ENCODE measurements at places on chromosomes 3 and 15.
A peak's percentile ranks its signal among the peaks of the same experiment; 100 is the strongest.

DNA sequence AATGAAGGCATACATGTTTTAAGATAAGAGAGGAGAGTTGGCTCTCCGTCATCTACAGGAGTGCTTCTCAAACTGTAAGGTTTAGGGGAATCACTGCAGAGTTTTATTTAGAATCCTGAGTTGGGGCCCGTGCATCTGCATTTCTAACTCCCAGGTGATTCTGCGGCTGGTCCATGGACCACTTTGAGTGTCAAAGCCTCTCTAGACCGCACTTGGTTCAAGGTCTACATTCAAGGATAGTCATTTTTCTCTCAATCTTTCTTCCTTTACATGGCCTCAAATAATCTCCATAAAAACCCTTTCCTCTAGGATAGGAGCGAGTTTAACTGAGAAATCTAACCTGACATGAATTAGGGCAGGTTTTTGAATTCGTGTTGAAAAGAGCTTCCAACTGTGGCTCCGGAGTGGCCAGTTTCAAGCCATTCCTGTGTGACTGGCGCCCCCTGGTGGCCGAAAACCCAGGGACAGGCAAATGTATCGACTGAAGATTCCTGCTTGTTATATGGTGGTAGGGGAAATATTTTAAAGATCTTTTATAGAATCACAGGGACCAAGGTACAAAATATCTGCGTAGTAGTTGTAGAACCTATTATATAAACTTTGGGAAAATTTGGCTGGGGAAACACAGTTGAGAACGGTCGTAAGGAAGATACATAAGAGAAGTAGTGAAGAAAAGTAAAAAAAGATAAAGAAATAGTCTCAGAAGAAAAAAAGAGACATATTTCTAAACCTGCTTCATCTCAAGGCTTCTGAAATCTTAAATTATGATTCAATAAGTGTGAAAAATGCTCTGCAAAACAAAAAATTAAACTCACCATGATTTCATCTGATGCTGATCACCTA, 11.9 kb downstream of the GABRR3 start:
- DNase-seq = peak; percentile 96

DNA sequence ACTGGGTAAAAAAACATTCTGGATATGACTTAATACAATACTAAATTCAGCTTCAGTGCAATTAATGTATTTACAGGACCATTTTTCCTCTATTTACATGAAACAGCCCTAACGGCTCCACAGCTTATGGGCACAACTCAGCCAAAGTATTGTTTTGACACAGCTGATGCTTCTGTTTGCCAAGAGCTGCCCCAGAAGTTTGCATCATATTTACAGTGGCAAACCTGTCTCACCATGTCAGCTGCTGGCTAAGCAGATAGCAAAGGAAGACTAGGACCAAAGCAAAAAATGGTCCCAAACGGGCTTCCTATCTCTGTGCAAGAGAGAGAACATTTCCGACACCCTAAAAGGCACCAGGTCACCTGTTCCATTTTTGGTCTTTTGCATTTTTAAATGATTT, 94.5 kb downstream of the ADAMTS9 start:
- no peak for DNase-seq

- no peak for DNase-seq
Measured at GRCh38 chr3:14123308-14124222, 1.1 kb downstream of the CHCHD4 start.

- DNase-seq = no peak
Measured at GRCh38 chr3:134824791-134825190, 29.7 kb downstream of the EPHB1 start.

GRCh38 chr3:3334491-3334890, 155.0 kb upstream of the CRBN start:
- no peak for DNase-seq

Measured in activated CD4-positive, alpha-beta T cell treated with anti-CD3 and anti-CD28 coated beads, Interleukin-2, amount 50 U/mL, for 24 hours (primary cell).